ENCODE measurements at places on chromosomes 1 and 21.
A peak's percentile ranks its signal among the peaks of the same experiment; 100 is the strongest.

DNA sequence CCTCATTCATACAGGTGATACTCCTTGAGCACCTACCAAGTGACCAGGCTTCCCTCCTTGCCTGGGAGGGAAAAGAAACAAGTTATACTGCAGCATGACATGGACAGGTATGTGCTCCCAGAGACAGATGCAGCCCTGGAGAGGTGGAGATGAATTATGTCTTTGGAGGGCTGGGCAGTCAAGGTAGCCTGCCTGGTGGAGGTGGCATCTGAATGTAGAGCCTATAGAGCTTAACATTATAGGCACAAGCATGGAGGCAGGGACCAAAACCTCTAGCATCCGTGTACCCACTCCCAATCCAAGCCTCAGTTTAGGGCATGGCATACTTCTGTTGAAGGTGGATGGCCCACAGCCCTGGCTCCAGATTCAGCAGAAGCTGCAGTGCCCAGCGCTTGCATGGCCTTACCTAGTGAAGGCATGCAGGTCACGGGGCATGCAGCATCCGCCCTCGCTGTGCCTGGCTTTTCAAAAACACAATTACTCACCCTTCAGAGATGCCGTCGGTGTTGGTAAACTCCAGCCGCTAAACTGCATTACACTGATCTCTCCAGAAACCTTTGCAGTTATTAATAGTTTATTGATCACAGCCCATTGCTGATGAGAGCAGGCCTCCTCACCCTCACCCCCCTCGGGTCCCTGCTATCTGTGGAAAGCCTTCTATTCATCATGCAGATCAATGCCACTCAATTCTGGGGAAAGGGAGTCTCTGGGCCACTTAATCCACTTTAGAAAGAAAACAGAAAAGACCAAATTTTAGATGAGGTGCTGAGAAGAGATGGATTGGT lies 151.1 kb upstream of the KLHDC7A start:
- no peaks in the 10 kb centered on the region for H3K36me3 ChIP-seq
- H3K27me3 ChIP-seq: no peaks in the 10 kb centered on the region
- no peak for DNase-seq
- no peak overlapping the region for H3K27ac ChIP-seq
- H3K4me3 ChIP-seq: no peak overlapping the region

DNA sequence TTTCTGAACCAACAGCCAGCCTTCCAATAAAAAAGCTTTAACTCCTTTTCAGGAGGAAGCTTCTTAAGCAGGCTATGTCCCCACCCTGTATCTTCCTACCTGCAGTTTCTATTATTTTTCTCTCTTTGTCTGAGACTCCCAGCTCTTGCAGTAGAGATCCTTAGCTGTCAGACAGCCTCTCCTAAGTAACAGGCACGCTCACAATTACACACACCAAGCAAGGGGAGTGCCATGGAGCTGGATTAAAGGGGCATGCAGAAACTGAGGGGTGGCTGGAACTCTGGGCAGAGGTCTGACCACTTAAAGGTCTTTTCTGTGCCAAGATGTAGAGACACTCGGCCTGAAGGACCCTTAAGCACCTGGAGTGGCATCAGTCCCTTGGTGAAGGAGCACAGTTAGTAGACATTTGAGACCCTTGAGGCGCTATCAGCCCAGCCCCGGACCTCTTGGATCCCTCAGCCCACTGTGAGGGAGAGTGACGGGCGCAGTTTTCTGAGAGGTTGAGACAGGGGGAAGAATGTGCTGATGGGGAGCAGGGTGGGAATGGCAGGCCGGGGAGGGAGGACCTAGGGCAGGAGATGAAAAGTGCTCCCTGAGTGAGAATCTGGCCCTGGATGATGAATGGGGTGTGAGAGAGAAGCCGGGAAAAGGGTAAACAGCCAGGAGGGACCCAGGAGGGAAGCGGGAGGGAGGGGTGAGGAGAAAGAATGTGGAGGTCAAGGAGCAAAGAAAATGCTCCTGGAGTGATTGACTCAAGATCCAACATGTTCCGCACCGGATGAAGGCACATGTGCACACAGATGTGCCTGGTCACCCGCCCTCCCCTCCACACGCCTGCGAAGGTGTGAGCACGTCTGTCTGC lies 13.3 kb downstream of the PLXNA2 start:
- no peaks in the 10 kb centered on the region for H3K27me3 ChIP-seq
- H3K36me3 ChIP-seq: no peaks in the 10 kb centered on the region
- H3K4me3 ChIP-seq: no peak overlapping the region
- H3K27ac ChIP-seq: no peak overlapping the region
- H3K4me1 ChIP-seq: peaks cover under 1% of the 10 kb centered on the region

DNA sequence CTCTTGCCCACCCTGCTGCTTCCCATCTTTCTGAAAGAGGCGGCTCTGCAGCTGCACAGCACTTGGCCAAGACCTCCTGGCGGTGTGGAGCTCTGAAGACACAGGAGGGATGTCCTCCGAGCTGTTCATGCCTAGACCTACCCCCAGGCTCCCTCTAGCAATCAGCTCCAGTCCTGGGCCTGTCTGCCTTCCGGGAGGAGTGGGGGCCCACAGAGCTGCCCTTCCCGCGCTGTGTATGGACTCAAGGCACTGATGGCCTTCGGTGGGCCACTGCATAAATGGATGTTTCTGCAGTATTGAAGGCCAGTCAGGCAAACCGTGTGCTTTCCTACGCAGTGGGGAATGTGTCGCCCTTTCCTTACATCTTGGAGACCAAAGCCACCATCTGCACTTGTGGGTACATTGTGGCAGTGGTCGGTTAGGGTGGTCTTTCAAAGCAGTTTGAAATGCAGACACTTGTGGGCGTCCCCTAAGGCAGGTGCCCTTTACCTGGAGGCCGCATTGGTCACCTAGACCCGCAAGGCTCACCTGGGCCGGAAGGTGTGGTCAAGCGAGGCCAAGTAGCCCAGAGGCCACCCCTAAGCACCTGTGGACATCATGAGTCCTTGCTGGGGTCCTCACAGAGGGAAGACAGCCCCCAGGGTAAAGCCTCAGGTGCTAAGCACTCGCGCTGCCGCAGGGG lies 912 bp upstream of the PKNOX1 start:
- peaks cover 11% of the 10 kb centered on the region for H3K4me1 ChIP-seq
- H3K36me3 ChIP-seq: no peaks in the 10 kb centered on the region
- H3K27me3 ChIP-seq: no peaks in the 10 kb centered on the region
- H3K4me3 ChIP-seq: peak overlapping the region; percentile 85
- H3K27ac ChIP-seq: peak overlapping the region; percentile 94

DNA sequence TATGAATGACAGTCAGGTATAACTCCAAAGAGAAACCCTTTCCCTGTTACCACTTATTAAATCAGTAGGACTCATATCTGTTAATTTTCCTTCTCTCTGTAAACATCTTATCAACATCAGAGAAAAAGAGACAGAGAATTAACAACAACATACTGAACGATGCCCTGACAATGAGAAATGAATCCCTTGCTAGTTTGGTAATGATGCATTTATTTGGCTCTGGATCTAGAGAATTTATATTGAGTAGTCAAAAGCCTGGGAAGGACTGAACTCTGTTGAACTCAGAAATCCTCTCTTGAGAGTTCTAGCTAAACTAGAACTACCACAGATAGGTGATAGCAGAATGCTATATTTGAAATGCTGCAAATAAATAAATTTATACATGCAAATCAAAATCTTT lies 325.6 kb downstream of the DISC1 start:
- no peak for DNase-seq
- H3K4me3 ChIP-seq: no peak overlapping the region
- no peaks in the 10 kb centered on the region for H3K4me1 ChIP-seq
- no peaks in the 10 kb centered on the region for H3K27me3 ChIP-seq
- H3K36me3 ChIP-seq: no peaks in the 10 kb centered on the region
- no peak overlapping the region for H3K27ac ChIP-seq

DNA sequence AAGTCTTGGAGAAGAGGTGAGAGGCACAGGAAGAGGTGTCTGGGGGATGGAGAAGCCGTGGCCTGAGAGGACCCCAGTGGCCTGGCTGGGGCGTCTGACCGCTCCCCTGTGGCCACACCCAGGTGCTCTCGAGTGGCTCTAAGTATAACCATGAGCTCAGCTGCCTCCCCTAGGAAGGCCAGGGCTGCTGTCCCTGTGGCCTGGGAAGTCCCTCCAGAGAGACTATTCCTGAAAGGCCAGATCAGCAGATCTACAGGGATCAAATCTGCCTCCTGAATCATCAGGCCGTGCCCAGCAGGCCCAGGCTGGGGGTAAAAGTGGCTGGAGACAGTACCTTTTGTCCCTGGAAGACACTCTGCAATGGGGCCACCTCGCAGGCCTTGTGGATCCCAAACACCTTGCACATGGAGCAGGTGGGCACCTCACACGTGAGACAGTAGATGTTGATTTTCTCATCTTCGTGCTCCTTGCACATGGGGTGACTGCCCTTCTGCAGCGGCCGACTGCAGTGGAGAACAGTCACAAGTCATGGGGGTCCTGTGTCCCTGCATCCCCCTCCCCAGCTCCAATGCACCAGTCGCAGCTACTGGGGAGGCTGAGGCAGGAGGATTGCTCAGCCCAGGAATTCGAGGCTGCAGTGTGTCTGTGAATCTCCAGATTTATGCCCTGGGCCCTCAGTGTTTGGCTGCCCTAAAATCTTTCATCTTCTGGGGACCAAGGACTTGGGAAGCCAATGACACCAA lies 6.4 kb downstream of the TRIM63 start:
- H3K27me3 ChIP-seq: no peaks in the 10 kb centered on the region
- H3K36me3 ChIP-seq: no peaks in the 10 kb centered on the region
- no peak for DNase-seq
- H3K4me1 ChIP-seq: no peaks in the 10 kb centered on the region
- no peak overlapping the region for H3K27ac ChIP-seq

DNA sequence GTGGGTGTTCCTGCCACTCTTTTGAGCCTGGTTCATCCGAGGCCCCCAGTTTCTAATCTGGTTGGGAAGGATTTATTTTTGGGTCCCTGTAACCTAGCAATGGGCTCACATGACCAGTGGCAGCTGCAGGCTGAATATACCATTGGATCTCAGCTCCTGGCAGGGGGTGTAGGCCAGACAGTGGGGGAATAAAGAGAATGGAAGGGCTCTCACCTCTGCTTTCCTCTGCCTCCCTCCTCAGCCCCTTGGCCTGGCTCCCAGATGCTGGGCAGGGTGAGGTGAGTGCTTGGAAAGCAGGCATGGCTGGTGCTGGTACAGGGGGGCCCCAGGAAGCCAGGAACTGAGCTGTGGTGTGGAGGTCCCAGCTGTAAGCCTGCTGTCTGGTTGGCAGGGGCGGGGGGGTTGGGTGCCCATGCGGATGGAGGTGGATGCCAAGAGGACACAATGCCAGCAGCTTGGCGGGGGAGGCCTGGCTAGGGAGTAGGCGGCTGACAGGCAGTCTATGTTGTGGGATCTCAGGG lies 3.6 kb upstream of the GPR61 start:
- no peaks in the 10 kb centered on the region for H3K27me3 ChIP-seq
- H3K4me3 ChIP-seq: no peak overlapping the region
- no peak for DNase-seq
- H3K36me3 ChIP-seq: no peaks in the 10 kb centered on the region
- no peak overlapping the region for H3K27ac ChIP-seq

- H3K27ac ChIP-seq: no peak overlapping the region
- peaks cover 4% of the 10 kb centered on the region for H3K4me1 ChIP-seq
- no peaks in the 10 kb centered on the region for H3K27me3 ChIP-seq
- no peak for DNase-seq
Measured at GRCh38 chr21:45864436-45864835, 117.1 kb upstream of the COL6A1 start.

DNA sequence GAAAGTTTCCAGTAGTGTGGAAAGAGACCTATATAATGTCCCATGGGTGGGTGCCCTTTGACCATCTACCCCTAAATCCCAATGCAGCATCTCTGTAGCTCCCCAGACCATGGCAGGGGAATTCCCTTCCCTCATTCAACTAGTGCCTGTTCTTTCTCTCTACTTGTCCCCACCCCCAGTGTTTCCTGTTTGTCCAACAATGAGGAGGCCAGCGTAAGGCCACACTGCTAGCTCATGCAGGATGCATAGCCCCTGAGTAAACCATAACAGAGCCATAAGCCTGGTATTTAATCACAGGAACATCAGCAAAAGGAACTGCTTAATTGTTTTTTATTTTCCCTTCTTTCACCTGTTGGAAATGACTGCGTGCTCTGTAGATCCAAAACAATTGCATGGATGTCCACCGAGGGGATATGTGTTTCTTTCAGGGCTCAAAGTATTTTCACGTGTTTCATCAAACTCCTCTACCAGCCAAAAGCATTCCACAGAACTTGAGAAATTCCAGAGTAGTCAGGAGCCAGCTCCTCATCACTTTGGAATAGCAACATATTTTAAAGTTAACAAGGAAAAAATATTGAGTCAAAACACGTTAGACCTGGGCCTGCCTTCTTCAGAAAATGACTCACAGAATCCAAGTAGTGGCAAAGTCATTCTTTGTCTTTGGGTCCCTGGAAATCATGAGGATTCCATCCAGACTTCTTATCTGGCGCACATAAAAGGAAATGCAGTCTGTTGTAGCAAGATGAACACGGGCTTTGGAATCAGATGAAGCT lies 162.5 kb upstream of the SGIP1 start:
- H3K27ac ChIP-seq: no peak overlapping the region
- no peaks in the 10 kb centered on the region for H3K27me3 ChIP-seq
- no peak for DNase-seq
- H3K4me1 ChIP-seq: peaks cover 64% of the 10 kb centered on the region
- peaks cover 24% of the 10 kb centered on the region for H3K36me3 ChIP-seq

- no peaks in the 10 kb centered on the region for H3K36me3 ChIP-seq
- no peaks in the 10 kb centered on the region for H3K27me3 ChIP-seq
- no peak for DNase-seq
Measured at GRCh38 chr1:170776777-170777176, 112.8 kb downstream of the PRRX1 start.

- H3K36me3 ChIP-seq: no peaks in the 10 kb centered on the region
- H3K27me3 ChIP-seq: no peaks in the 10 kb centered on the region
- no peak for DNase-seq
- peaks cover 24% of the 10 kb centered on the region for H3K4me1 ChIP-seq
Measured at GRCh38 chr21:31008355-31008754, 29.9 kb downstream of the KRTAP19-8 start.

- H3K4me1 ChIP-seq: no peaks in the 10 kb centered on the region
- no peaks in the 10 kb centered on the region for H3K27me3 ChIP-seq
- no peak overlapping the region for H3K27ac ChIP-seq
- no peak overlapping the region for H3K4me3 ChIP-seq
Measured at GRCh38 chr1:37822906-37823815, 15.2 kb upstream of the YRDC start.
